8988T (cell line): ENCODE measurements at places on chromosomes 6 and 20.

GRCh38 chr6:70162972-70163371 is 139.9 kb downstream of the COL9A1 start:
- DNase-seq: no peak

DNA sequence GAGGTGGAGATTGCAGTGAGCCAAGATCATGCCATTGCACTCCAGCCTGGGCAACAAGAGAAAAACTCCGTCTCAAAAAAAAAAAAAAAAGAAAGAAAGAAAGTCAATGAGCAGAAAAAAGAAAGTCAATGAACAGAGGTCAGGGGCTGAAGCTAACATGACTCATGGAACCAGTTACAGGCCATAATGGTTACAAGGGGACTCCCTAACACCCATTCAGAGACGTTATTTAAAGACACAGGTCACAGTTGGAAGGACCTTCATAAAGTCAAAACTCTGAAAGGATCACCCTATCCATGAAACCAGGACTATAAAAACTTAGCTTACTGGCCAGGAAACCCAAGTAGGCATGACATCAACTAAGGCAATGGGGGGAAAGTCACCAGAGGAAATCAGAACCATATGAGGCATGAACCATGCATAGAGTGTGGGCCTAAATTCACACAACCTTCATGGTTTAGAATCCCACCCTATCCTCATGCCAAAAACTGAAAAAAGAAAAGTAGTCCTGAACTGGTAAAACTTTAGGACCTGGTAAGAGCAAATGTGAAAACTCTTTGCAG is 18.2 kb downstream of the FBXL4 start:
- no peak for DNase-seq

GRCh38 chr6:159506048-159506447 is 187.0 kb downstream of the SOD2 start:
- DNase-seq: no peak

DNA sequence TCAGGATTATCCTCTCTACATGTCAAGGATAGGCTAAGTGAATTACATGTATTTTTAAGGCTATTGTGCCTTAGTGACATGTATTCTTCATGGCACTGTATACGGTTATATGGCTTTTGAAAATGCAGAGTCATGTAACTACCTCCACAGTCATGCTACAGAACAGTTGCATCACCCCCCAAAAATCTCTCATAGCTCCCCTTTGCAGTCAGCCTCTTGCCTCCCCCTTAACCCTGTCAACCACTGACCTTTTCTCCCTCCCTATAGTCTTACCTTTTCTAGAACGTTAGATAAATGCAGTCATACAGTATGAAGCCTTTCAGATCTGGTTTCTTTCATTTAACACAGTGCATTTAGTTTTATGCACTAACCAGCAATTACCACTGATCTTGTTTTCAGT is 10.3 kb upstream of the RNF24 start:
- no peak for DNase-seq

DNA sequence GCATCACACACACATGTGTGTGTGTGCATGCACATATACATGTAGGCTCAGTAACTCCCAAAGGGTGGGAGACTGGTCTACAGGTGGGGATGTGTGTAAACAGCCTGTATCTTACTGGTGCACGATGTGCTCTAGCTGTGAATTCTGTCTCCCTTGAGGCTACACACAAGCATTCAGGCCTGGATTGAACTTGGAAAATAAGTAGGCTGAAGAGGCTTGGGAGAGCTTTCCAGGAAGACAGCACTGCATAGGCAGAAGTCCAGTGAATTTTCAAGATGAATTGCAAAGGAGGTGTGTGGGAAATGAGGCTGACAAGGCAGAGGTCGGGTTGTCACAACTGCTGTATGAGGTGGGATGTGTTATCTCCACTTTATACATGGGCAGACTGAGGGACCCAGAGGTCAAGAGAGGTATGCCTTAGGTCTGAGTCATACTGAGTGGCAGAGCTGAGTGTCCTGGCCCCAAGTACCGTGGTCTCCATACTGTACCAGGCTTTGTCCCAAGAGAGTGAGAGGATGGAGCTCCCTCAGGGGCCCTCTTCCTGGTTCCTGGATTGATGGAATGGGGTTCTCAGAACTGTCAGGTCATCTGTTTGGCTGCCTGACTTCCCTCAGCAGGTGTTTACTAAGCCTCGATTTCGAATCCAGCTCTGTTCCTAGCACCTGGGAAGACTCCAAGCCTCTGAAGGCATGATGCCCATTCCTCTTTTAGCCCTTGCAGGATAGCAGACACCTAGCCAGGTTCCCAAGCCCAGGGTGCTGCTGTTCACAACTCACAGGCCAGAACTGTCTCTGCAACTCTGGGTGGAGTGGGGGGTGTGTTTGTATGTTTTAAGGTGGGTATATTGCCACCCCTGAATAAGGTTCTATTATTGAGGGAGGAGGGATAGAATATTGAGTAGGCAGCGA is 14.4 kb downstream of the SNPH start:
- no peak for DNase-seq

- no peak for DNase-seq
These were observed 726.4 kb upstream of the SLC35B3 start for GRCh38 chr6:9161731-9162130.

DNA sequence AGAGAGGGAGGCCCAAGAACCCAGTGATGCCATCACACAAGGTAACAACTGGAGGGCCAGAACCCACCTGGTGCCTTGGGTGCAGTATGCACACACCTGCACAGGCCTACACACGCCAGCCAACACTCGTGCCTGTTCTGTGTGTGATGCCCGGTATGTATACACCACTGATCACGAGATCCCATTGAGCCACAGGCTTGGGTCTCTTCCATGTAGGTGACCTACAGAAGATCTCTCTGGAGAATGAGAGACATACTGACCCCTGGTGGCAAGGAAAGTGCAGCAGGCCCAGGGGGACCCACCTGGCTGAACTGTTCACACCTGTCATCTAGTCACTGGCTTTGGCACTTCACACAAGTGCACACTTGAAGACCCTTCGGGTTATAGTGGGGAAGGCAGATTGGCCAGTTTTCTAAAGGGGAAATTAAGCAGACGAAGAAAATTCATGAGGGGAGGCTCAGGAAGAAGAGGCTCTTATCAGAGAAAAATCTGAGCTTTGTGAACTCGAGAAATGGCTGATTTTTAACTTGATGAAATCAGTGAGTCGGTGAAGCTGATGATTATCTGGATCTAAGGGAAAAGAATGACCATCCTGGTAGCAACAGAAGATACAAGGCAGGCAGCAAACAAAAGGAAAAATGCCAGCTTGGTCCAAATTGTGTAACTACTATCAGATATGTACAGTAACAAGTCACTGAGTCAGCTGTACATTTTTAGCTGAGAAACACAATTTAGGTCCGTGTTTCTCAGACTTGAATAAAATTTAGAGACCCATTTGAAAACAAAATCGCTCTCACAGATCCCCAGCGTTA is 69.1 kb upstream of the PBOV1 start:
- DNase-seq: no peak

- no peak for DNase-seq
These were observed 371.4 kb downstream of the BTBD9 start for GRCh38 chr6:38268342-38268741.

GRCh38 chr6:105397987-105398386 is 4.9 kb downstream of the PREP start:
- no peak for DNase-seq

DNA sequence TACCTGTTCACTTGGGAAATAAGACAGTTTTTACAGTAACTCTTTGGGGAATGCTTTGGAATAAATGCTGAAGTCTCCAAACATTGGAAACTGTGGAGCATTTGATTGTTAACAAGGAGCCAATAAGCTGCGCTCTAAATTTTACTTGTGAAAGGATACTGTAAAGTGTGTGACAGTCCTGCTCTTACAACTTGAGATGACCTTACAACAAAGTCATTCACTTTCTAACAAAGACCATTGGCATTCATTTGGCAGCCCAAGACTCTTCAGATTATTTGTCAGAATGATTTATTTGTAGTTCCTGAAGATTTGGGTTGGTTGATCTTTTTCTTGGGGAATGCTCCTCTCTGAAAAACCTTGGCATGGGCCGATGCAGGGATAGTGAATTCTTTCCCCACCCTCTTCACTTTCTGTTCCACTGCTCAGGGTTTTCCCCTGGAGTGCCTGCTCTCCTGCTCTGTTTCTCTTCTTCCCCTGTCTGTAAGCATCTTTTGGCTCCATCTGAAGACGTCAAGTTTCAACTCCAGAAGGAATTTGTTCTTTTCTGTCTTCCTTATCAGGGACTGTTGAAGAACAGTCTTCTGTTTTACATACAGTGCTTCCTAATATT is 116.4 kb downstream of the AKAP7 start:
- no peak for DNase-seq

DNA sequence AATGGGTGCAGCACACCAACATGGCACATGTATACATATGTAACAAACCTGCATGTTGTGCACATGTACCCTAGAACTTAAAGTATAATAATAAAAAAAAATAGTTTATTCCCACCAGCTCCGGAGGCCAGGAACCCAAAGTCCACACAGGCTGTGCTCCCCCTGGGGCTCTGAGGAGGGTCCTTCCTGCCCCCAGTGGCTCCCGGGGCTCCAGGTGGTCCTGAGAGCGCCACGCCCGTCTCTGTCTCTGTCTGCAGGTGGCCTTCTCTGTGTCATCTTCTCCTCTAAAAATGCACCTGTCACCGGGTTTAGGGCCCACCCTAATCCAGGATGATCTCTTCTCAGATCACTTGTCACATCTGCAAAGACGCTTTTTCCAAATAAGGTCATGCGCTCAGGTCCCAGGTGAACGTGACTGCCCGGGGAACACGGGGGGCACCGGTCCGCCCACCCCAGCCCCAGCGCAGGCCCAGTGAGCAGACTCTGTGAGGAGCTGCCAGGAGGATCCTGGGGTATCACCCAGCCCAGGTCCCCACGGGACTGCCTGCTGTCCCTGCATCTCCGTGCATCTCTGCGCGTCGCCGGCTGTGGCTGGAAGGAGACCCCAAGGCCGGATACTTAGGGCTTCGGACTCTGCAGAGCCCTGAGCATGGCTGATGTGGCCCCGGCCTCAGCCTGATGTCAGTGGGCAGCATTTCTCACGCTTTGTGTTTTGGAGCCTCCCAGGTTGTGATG is 11.8 kb downstream of the SLCO4A1 start:
- no peak for DNase-seq

DNA sequence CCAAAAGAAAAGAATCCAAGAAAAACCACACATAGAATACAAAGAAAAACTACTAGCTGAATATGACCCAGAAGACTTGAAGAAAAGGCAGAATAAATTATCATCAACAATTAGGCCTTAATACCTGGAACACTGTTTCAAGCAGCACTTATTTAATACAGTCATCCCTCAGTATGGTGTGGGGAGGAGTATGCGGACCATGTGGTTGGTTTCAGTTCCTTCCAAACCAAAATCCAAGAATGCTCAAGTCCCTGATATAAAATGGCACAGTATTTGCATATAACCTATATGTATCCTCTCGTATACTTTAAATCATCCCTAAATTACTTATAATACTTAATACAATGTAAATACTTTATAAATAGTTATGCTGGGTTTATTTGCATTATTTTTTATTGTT is 16.1 kb downstream of the CDK19 start:
- DNase-seq: no peak

- DNase-seq: no peak
These were observed 227.1 kb downstream of the RFPL4B start for GRCh38 chr6:112574190-112574589.

- DNase-seq: no peak
These were observed 13.2 kb upstream of the NELFCD start for GRCh38 chr20:58967652-58968429.

DNA sequence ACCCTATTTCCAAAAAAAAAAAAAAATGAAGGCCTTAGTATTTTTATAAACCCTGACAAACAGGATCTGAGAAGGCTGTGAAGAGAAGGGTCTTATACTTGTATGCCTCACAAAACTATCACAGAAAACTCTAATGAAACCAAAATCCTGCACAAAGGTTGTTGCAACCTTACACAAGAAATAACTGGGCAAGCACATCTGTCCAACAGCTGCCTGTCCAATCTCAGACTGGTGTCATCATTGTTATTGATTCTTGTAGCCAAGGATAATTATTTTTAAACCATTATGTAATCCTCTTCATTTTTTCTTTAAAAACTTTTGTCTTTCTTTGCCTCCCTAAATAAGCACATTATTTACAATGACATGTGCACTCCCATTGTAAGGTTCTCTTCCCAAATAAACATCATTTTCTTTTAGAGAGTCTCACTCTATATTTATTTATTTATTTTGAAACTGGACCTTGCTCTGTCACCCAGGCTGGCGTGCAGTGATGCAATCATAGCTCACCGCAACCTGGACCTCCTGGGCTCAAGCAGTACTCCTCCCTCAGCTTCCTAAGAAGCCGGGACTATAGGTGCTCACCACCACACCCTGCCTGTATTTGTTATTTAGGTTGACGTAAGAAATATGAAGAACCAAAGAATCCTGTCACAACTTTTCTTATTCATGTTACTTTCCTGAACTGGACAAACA is 697.1 kb downstream of the DOK5 start:
- no peak for DNase-seq

DNA sequence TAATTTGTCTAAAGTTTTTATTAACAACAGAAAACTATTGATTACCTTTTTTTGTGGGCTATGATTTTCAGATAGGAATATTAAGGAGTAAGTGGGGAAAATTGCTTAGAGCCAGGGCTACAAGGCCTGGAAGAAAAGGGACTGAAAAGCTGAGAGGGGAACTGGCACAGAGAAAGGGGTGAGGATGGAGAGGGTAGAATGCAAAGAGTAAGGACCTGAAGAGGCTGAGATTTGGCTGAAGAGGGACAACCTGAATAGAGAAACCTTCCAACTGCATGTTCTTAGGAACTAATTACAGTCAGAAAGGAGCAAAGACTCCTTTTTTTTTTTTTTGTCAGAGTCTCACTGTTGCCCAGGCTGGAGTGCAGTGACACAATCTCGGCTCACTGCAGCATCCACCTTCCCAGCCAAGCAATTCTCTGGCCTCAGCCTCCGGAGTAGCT is 16.7 kb downstream of the BTN2A1 start:
- DNase-seq: no peak

GRCh38 chr6:7048894-7049293 is 58.9 kb upstream of the RREB1 start:
- DNase-seq: no peak

DNA sequence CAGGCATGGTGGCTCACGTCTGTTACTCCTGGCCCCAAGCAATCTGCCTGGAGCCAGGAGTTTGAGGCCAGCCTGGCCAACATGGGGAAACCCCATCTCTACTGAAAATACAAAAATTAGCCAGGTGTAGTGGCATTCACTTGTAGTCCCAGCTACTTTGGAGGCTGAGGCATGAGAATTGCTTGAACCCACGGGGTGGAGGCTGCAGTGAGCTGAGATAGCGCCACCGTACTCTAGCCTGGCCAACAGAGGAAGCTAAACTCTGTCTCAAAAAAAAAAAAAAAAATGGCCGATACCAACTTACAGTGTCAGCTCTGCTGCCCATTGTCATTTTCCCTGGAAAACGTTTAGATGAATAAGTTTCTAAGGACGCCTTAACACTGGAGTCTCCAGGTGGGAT is 489.9 kb downstream of the TFAP2A start:
- no peak for DNase-seq

DNA sequence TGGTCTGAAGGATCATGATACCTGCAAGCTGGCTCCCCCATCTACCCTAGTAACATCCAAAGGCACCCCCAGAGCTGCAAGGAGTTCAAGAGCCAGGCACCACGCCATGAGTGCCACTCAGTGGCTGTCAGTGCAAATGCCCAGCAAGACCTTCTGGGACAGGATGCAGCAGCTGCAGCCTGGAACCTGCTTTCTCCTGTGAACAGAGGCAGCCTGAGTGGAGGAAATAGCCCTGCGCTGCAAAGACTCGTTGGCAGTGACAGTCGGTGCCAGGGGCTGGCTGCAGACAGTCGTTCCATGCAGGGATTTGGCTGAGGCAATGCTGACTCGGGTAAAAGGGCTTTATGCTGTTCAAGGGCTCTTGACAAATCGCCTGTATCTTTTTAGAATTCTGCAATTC is 15.7 kb upstream of the SSTR4 start:
- DNase-seq: no peak
